Fibroblast of skin of scalp (primary cell): ENCODE measurements at places on chromosomes 1 and 21.
A peak's percentile ranks its signal among the peaks of the same experiment; 100 is the strongest.

GRCh38 chr1:36576118-36576517 is 93.4 kb upstream of the CSF3R start:
- peak; percentile 51 for DNase-seq

- no peak for DNase-seq
These were observed 250.9 kb downstream of the BACH1 start for GRCh38 chr21:29549614-29550013.

DNA sequence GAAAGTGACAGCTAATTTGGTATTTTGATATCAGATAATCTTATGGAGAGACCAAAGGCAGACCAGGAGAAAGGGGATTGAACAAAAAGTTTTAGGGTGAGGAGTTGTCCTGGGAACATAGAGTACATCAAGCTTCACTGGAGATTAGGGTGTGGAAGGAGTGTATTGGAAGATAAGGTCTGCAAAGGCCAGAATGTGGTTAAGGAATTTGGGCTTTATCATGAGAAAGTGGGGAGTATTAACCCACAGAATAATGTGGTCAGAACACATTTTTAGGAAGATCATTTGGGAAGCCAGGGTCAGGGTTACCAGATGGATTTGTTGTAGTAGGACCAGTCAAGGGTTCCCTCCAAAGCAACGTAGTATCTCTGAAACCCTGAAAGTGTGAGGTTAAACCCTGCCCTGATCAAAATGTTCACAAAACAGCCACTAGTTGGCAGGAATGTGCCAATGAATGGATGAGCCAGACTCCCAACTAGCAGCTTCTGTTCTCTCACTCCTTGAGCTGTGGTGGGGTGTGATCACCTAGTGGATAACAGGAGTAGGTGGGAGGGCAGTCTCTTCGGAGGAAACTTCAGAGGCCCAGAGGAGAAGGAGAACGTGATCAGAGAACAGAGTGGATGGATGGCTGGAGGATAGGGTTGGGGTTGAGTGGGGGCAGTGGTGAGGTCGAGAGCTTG is 35.8 kb downstream of the SLC2A1 start:
- peak; percentile 81 for DNase-seq

DNA sequence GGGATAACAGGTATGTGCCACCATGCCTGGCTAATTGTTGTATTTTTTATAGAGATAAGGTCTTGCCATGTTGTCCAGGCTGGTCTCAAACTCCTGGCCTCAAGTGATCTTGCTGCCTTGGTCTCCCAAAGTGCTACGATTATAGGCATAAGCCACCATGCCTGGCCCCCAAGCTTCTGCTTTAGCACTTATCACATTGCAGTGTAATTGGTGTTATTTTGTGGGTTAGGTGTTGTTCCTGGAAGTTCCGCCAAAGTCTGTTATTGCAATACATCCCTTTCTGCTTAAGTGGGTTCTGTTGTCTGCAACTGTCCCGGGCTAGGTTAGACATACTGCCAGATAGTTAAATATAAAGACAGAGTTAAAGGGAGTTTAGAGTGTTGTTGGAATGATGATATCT is 3.4 kb downstream of the ZCCHC17 start:
- no peak for DNase-seq

DNA sequence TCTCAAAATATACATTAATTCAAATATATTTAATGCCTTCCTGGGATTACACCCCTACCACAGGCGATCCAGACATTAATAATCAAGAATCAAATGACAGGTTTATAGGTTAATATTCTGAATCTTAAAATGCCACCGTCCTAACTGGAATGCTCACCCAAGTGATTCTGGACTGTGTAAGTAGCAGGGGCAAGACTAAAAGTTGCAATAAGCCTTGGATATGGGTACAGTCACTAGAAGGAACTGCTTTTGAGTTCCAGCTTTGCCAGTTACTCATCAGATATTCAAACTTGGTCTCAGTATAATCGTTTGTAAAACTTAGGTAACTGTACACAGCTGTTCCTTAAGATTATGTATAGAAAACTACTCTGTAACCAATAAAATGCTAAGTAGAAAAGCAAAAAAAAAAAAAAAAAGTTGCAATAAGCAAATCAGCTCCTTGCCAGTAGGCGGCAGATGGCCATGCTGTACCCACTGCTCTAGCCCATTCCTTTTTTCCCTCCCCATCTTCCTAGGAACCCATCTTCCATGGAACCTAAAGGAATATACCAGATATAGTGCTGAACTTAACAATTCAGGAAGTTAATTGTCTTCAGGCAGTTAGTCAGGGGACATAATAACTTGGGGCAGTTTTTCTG is 10.5 kb downstream of the RO60 start:
- DNase-seq, result peak; percentile 9

- DNase-seq, result no peak
These were observed 720 bp downstream of the PSMB2 start for GRCh38 chr1:35640380-35641232.

- peak; percentile 97 for DNase-seq
These were observed 4.6 kb downstream of the MATN1 start for GRCh38 chr1:30718636-30719405.

- DNase-seq, result no peak
These were observed 43.3 kb upstream of the SIPA1L2 start for GRCh38 chr1:232673256-232673655.

DNA sequence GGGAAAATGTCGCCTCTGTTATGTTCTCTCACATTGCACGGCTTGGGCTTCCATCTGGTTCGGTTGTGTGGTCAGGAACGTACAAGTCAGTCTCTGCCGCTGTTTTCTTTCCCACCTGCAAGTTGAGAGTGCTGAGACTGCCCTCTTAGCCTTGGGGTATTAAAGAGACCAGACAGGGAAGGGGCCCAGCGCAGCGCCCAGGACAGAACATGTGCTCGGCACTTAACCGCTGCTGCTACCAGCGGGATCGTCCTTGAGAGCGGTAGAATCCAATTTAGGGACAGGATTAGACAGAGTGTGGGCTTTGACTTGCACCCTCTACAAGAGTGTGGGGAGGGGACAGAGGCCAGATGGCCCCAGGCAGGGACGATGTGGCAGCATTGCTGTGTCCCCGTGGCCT is 17.7 kb upstream of the AGPAT3 start:
- DNase-seq, result no peak

GRCh38 chr1:93839307-93839706 is 39.7 kb downstream of the DNTTIP2 start:
- peak; percentile 59 for DNase-seq

DNA sequence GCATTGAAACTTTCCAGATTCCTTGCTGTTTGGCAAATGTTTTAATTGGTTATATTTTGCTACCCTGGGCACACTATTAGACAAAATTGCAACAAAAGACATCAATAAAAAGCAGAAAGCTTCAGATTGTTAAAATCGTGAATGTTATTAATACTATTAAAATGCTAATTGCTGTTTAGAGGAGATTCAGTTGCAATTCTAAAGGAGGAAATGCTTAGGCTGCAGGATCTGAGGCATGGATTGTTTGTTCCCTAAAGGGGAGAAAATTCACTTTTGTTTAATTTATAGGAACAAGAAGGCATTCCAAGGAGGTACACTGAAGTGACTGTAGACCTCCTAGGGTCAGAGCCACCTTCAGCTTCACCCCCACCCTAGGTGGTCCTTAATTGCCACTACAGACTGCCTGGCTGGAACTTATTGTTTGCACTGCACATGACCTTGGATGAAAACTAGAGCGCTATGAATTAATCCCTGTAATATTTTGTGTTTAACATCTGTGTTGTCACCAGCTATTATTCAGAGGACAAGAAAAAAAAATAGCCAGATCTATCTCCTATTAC is 1266.9 kb upstream of the ADGRL2 start:
- no peak for DNase-seq

- no peak for DNase-seq
These were observed 158.0 kb downstream of the EIF4G3 start for GRCh38 chr1:21018673-21019072.

DNA sequence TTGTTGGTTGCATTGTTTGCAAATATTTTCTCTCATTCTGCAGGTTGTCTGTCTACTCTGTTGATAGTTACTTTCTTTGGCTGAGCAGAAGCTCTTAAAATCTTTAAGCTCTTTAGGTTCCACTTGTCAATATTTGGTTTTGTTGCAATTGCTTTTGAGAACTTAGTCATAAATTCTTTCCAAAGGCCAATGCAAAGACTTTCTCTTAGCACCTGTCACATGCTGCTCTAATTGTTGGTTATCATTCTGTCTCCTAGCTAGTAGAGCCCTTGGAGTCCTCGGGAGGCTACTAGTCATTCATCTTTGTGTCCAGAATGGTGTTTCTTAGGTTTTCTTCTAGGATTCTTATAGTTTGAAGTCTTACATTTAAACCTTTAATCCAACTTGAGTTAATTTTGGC is 312.7 kb upstream of the PROX1 start:
- no peak for DNase-seq

DNA sequence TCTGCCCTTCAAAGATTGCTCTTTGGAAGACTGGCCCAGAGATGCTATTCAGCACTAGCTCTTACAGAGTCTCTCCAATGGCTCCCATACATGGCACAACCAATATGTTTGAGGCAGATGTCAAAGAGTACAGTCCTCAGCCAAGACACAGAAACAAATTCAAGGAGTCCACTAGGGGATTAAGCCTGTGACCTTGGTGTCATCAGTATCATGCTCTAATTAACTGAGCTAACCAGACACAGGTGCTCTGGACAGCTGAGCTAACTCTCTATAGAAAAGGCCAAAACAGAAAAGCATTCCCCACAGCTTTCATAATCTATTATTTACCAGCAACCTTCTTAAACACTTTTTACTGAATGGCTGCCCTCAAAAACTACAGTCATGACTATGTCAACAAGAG is 666.0 kb upstream of the PLXNA2 start:
- no peak for DNase-seq

GRCh38 chr21:33078907-33079582 is 9.1 kb downstream of the OLIG1 start:
- peak; percentile 34 for DNase-seq

- DNase-seq, result peak; percentile 64
These were observed 76.3 kb downstream of the NPHP4 start for GRCh38 chr1:5915587-5916571.

GRCh38 chr1:31651089-31651420 is 6.4 kb upstream of the PEF1 start:
- no peak for DNase-seq

DNA sequence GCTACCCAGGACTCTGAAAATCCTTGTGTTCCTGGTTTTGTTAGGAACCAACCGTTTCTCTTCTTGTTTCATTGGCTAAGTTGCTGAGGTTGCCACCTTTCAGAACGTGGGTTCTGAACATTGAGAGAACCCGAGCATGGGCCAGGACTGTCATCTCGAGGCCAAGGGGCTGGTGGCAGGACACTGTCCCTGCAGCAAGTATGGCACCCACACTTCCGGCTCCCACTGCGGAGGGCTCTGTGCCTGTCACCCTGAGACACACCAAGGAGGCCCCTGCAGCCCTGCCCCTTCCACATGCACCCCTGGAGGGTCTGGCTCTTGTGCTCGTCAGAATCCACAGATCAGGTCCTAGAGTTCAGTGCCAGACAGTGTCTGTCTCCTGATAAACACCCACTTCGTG is 39.1 kb upstream of the LRRC3 start:
- no peak for DNase-seq

DNA sequence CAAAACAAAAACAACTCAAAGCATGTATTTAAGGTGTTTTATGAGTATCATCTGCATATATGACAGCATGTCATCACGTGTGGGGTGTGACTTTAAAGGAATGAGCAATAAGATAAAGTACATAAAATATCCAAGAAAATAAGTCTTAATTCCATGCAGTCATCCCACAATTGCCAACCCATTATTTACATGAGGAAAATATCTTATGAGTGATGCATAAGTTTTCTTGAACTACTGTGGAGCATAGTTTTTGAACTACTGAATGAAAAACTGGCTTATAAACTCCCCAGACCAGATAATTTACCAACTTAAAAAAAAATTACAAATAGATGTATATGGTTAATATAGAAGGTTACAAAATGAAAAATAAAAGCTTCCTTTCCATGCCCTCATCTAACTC is 29.7 kb upstream of the MTMR11 start:
- no peak for DNase-seq

GRCh38 chr1:156104065-156104810 is 10.3 kb upstream of the LMNA start:
- peak; percentile 90 for DNase-seq

DNA sequence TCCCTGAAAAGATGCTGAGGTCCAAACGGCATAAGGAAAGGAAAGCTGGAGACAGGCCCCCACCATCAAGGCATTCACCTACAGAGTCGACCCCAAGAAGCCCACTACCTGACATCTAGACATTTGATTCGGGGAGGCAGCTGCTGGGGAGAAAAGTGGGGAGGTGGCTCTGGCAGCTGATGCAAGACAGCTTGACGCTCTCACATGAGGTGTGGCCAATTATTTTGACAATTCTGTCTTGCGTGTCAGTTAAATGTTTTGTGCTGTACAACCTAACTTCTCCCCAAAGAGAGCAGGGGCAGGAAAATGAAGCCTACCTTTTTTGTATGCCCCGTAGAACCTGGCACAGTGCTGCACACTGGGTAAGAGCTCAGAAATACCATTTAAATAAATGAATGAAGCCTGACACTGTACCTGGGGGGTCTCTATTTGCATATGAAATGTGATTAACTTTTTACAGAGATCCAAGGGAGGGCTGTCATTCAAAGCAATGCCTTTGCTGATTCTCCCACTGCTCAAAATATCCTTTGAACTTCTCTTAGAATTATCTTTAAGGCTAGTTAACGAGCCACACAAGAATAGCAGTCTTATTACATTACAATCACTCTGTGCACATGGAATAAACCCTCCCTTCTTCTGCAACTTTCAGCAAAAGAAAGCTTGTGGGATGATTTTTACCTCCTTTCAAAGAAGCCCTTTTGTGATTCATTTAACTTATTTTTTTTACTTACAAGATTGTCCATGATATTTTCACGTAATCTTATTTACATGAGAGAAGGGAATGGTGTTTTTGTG is 163.2 kb downstream of the TNR start:
- DNase-seq, result no peak

GRCh38 chr1:95197616-95198252 is 36.3 kb upstream of the RWDD3 start:
- peak; percentile 17 for DNase-seq

- peak; percentile 44 for DNase-seq
These were observed 594 bp upstream of the PANK4 start for GRCh38 chr1:2526824-2527555.

DNA sequence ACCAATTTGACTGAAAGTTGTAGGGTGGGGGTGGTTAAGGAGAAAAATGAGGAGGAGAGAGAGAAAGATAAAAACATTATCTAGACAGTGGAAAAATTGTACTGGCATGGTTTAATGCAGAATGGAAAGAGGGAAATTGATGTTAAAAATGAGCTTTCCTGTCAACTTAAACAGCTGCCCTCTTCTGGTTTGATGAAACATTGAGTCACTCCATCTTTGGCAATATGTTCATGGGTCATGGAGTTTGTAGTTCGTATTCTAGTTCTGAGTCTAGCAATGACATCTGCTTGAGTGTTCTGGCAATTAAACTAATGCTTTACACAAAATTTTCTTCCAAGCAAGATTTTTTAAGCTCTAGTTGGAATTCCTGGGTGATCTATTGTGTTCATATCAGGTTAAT is 9.6 kb downstream of the ZNF648 start:
- DNase-seq, result no peak

- no peak for DNase-seq
These were observed 94.8 kb upstream of the USP24 start for GRCh38 chr1:55309786-55310504.
